ENCODE measurements at places on chromosomes 5 and 9.

DNA sequence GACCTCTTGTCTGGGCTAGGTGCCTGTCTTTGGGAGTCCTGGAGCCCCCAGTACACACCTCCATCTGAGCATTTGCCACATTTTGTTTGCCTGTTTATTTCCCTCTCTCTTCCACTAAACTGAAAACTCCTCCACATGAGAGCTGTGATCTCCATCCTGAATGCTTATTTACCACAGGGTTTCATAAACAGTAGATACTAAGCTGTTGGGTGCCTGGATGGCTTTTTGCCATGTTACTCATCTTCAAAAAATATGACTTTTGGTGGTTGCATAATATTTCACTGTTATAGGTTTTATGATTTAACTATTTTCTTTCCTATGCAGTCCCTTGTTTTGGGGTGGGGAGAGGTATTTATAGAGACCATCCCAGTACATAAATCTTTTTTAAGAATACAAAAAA, 99.6 kb downstream of the APBA1 start:
- DNase-seq: peak; percentile 4

DNA sequence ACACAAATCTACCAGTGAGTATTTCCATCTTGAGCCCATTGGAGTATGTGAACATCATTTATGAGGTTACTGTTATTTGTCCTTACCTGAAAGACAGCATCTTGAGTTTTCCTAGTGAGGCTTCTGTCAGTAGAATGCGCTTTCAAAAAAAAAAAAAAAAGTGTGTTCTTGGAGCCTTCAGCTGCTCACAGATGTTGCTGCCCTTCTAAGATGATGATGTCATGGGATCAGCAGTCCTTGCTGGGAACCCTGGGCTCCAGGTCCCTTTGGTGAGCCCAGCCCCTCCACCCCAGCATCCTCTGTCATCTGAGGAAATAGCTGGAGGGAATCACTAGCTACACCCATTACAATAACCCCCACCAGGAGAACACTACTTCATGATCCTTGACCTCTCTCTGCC, 83.3 kb downstream of the ATPSCKMT start:
- DNase-seq: no peak

DNA sequence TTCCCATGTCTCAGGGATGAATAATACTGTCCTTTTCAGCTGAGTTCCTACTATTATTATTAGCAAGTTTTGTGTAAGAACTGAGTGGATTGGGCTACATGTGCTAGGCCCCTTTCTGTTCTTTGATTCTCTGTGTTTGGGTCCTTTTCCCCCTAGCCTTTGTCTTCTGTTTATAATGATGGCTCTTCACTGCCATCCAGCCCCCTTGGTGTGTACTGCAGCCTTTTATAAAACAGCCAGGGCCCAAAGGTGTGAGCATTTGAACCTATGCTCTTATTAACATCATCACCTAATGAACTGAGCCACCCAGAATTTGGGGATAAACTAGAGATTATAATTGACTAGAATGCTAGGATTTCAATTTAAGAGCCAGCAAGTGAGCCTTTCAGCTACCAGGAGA, 52.6 kb downstream of the PLAC8L1 start:
- no peak for DNase-seq

GRCh38 chr9:136119061-136119882, 597 bp upstream of the TMEM250 start:
- DNase-seq: no peak

GRCh38 chr9:124309667-124310084, 51.9 kb downstream of the NEK6 start:
- DNase-seq: peak; percentile 89

GRCh38 chr9:125387861-125388524, 126.4 kb downstream of the GAPVD1 start:
- DNase-seq: no peak
